Bronchus fibroblast of lung (primary cell): ENCODE measurements at places on chromosomes 12 and 14. TPM values are rescaled to one million over a fixed set of nuclear protein-coding genes. Genes with fewer than 3 reads are reported as not detected.

The GLIPR1L2 gene
- total RNA-seq = 0.15 and 0.17 TPM in 2 replicates

The RTL1 gene
- total RNA-seq = not detected in 2 replicates

The TMEM119 gene
- 67.8 and 72.6 TPM in 2 replicates for total RNA-seq

The TRMT61A gene
- 7.7 and 9.8 TPM in 2 replicates for total RNA-seq

The FAM222A gene
- total RNA-seq = 0.15 and 0.17 TPM in 2 replicates

The RERGL gene
- total RNA-seq = not detected in 2 replicates
